Nephron progenitor cell (in vitro differentiated cells): ENCODE measurements at places on chromosomes 13 and 19.
A peak's percentile ranks its signal among the peaks of the same experiment; 100 is the strongest.

GRCh38 chr13:29428310-29429181 lies 166.9 kb downstream of the SLC7A1 start:
- DNase-seq: peak; percentile 52

GRCh38 chr13:99961636-99962035 lies 9.9 kb downstream of the ZIC5 start:
- DNase-seq: no peak

GRCh38 chr13:110411688-110412059 lies 104.6 kb downstream of the COL4A2 start:
- no peak for DNase-seq

GRCh38 chr13:109734002-109734785 lies 52.2 kb downstream of the IRS2 start:
- DNase-seq: no peak

DNA sequence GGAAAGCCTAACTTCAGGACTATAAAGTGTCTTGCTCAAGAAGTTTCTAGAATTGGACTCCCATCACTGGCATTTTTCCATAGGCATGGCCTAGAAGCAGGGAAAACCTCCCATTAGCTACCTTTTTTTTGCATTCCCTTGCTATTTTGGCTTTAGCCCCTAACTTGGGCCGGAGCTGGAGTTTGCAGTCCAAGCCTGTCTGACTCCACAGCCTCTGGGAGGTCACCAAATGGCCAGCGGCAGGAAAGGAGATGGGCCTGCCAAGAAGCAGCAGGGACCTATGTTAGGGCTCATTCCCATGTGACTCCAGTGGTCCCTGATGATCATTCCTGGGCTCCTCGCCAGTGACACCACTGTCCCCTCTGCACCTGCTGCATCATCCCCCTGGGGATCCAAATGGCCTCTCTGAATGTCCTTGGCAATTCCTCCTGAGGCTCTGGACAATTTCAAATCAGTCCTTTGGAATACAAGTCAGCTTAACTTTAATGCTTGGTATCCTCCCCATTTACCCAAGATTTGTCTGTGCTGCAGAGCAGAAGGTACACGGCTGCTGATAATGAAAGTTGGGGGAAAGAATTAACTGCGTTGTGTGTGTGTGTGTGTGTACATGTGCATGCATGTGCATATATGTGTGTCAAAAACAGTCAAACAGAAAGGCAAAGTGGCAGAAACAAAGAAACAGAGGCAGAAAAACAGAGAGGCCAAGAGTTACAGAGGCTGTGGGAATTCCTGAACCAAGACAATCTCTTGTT lies 69.8 kb upstream of the SERP2 start:
- no peak for DNase-seq

DNA sequence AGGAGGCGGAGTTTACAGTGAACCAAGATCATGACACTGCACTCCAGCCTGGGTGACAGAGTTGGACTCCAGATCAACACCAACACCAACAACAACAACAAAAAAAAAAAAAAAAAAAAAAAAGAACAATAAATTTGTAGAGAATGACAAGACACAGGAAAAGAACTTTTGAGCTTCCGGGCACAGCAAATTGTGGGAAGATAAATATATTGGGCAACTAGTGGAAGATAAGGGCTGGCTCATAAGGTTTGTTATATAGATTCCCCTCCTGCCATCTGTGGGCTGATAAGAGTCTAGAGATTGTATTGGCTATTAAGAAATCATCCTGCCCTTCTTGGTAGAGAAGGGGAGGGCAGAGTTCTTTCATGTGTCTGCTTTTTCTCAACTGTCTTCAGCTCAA lies 33.1 kb upstream of the CYP2S1 start:
- DNase-seq: no peak
